ENCODE measurements at places on chromosomes 11 and 22.

GRCh38 chr11:134862587-134863195 lies 450.6 kb upstream of the B3GAT1 start:
- DNase-seq = no peak

GRCh38 chr11:47917599-47918369 lies 62.6 kb upstream of the PTPRJ start:
- peak; percentile 56 for DNase-seq

- no peak for DNase-seq
These were observed 17.8 kb upstream of the CASTOR1 start for GRCh38 chr22:30307041-30307574.

GRCh38 chr11:18567081-18567480 lies 21.5 kb downstream of the UEVLD start:
- DNase-seq = no peak

DNA sequence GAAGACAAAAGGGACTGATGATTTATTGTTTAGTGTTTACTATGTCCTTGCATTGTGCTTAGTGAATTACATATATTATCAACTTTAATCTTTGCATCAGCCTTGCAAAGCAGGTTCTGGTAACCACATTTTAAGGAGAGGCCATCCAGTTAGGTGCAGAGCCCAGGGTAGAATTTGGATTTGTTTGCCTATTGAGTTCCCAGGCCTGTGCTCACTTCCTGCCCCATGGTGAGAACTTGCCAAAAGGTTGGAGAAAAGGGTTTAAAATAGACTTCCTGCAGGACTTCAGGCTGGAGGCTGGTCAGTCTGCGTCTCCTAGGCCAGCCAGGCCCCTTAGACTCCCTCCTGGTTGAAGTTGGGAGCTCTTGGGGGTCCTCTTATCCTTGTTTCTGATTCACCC lies 72.1 kb downstream of the ATXN10 start:
- no peak for DNase-seq

DNA sequence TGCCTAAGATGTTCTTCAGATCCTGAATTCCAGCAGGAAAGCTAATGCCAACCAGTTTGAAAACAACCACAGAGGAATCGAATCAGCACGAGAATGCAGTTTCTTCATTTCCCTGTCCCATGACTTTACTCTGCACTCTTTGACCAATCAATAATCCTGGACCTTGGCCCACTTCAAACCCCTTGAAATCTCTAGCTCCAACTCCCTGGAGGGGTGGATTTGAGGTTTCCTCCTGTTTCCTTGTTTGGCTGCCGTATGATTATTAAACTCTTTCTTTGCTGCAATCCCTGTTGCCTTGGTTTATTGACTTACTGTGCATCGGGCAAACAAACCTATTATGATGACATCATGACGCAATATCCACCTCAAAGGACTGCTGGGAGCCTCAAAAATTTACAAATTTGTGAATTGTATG lies 109.3 kb downstream of the FBXO7 start:
- DNase-seq = no peak

- no peak for DNase-seq
These were observed 2.0 kb downstream of the MRGPRF start for GRCh38 chr11:69010964-69011623.

All from CD8-positive, alpha-beta memory T cell (primary cell).